BE2C (cell line): ENCODE measurements at places on chromosomes 11 and 22.

DNA sequence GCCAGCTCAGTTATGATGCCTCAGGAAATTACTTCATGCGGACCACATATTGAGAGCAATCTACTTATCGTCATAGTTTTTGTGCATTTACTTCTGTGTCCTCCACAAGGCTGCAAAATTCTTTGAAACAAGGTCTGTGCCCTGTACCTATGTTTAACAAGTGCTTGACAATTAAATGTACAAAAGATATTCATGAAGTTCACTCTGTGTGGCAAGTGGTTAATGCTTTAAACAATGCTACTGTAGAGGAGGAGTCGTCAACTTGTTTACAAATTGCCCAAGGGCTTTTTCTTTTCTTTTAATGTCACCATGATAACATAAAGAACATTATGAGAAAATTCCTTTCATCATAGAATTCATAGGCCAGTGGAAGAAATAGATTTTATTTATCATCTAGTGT is 871.5 kb upstream of the CCDC90B start:
- DNase-seq, result no peak

- DNase-seq, result no peak
These were observed 104.5 kb upstream of the GRAMD1B start for GRCh38 chr11:123325533-123325932.

GRCh38 chr22:33030923-33031525 is 27.2 kb downstream of the SYN3 start:
- DNase-seq, result no peak

- DNase-seq, result no peak
These were observed 184.7 kb downstream of the FAT3 start for GRCh38 chr11:92409355-92409754.

DNA sequence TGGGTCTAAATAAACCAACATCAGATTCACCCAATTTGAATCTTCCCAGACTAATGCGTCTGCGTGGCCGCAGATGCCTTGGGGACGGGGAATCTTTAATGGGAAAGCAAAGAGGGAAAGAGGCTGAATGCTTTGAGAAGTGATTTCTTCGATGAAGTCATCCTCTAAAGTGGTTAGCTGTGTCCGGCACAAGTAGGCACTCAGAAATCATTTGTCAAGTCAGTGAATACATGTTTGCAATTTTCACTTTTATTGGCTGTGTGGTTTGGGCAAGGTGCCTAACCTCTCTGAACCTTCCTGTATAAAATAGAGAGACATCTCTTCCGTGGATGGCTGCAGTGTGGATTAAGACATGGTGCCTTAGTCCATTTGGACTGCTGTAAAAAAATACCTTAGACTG is 19.7 kb upstream of the IFT27 start:
- no peak for DNase-seq

- no peak for DNase-seq
These were observed 2.8 kb downstream of the IL17RA start for GRCh38 chr22:17087498-17088131.

- DNase-seq, result no peak
These were observed 4.6 kb downstream of the ETS1 start for GRCh38 chr11:128582496-128583366.

DNA sequence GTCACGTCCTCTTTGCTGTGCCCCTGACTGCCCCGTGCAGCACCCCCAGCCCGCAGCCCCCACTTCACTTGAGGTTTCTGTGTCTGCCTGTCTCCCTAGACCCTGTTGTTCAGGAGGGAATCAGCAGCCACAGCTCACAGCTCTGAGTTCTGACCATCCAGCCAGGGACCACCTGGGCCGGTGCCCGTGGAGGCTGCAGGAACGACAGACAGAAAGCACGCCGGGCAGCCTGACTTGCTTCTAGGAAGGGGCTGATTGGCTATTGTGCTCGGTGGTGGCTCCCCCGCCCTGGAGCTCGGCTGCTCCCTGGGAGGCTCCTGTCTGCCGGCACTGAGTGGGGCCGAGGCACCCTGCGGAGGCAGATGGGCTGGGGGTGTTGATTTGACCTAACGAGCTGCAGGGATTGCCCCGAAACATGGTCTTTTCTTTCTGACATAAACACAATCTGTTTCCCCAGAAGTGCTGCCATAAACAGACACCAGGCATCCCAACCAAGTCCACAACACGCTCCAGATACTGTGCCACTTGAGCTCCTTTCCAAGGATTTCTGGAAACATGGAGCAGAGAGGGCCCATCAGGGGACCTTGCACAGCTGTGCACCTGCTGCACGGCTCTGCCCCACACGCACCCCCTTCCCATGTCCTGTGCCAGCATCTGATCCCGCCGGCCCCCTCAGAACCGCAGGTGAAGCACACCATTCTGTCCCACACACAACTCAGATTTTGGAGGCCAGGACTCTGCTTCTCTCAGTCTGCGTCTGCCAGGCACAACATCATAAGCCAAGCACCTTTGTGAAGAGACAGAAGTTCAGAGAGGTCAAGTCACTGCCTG is 855.9 kb downstream of the TBC1D22A start:
- DNase-seq, result no peak

DNA sequence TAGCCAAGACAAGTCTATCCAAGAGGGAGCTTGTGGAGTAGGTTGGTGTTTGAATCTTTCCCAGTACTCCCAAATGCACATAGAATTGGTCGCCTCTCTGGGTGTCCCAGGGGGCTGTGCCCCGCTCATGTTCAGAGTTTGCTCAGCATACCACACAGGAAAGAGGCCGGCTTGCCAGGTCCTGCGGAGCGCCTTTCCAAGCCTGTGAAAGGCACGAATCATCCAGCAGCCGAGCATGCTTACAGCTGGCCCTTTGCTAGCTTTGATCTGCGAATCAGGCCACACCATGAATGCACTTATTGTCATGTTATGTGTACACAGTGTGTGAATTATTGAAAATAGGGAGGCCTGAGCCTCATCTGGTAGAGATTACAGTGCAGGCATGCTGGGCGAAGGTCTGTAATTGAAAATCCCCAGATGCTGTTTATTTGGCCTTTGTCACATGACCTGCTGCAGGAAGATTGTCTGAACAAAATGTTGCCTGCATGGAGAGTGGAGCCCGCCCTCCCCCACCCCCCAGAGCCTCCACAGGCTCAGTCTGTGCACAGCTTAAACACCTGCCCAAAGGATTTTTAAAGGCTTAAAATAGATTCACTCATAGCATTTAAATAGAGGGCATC is 163.3 kb upstream of the RASSF10 start:
- DNase-seq, result peak; percentile 60

- DNase-seq, result no peak
These were observed 2.4 kb downstream of the CCDC188 start for GRCh38 chr22:20148414-20148813.

GRCh38 chr11:73795925-73796632 is 8.4 kb downstream of the MRPL48 start:
- peak; percentile 89 for DNase-seq

GRCh38 chr11:12393691-12394090 is 16.3 kb downstream of the PARVA start:
- no peak for DNase-seq

DNA sequence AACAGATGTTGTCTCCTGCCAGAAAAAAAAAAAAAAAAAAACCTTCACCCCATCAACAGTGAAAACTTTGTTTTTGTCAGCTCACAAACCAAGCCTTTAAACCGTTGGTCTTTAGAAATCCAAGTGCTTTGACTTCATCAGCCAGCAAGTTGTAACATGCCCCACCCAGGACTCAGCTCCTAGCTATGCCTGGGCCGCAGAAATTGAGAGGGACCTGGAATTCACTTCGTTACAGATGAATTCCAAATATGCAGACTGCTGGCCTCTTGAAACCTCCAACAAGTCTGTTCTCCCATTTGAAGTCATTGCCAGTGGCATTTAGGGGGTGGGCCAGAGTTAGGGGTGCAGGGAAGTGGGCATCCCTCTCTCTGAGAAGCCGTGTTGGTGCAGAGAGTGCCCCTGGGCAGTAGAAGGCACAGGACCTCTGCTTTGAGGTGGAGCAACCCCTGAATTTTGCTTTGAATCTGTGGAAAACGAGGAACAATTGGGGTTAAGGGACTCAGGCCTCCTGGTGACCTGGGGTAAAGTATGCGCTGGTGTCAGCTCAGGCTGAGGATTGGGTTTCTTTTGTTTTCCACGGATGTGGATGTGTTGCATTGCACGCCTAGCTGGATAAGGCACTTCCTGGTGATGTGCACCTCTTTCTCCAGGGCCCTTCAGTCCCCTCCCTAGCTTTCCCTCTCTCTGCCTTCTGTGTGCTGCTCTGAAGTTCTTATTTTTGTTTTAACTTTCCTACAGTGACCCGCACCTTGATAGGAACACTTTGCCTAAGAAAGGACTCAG is 109.5 kb downstream of the DBX1 start:
- DNase-seq, result no peak

DNA sequence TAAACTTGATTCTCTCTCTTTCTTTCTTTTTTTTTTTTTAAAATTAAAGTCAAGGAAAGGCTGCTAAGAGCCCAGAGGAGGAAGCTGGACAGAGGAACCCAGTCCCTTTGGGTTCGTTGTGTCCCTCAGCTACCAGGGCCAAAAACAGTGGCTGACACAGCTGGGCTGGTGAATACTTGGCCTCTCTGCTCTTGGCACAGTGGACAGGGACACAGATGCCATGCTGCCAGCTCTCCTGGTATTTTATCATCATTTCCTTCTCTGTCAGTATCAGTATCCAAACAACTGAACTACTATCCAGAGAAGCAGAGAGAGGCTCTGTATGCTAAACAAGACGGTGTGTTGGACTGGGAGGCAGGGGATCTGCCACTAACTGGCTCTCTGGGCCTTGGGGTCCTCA is 123.7 kb upstream of the CCDC90B start:
- no peak for DNase-seq

DNA sequence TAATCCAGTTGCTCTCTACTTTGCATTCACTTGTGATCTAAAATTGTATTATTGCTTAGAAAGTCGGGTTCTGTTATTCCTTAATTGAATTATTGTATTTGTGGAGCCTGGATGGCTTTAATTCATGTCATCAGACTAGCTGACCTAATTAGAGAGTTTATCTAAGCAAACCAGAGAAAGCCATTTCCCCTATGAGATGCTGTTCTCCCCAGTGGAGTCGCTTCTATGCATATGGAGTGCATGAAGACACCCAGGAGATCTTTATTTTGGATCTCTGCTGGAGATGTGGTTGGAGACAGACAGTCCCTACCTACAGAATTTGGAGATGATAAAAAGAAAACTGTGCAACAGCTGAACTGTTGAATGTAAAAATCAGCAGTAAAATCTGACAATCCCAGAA is 45.2 kb upstream of the MYO18B start:
- peak; percentile 71 for DNase-seq

- no peak for DNase-seq
These were observed 2.6 kb upstream of the UCP3 start for GRCh38 chr11:74011360-74012073.

- DNase-seq, result no peak
These were observed 423.7 kb downstream of the SHANK2 start for GRCh38 chr11:70828593-70829082.

DNA sequence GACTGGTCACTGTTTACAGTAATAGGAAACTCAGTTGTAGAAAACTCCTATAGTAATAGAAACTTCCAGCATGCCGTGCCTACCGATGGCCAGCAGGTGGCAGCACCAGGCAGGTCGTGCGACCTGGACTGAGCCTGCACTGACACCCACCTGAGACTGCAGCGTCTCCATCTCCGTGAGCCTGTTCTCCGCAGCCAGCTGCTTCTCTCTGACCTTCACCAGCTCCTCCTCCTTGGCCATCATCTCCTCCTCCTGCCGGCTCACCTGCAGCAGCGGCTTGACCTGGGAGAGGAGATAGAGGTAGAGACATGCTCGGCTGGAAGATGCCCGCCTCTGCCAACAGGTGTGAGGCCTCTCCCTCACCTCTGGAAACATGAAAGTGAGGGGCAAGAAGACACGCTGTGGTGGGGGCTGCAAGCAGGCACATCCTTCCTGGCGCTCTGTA is 48.5 kb downstream of the APOL1 start:
- peak; percentile 79 for DNase-seq

- no peak for DNase-seq
These were observed 5.4 kb upstream of the TTLL1 start for GRCh38 chr22:43094551-43094950.

DNA sequence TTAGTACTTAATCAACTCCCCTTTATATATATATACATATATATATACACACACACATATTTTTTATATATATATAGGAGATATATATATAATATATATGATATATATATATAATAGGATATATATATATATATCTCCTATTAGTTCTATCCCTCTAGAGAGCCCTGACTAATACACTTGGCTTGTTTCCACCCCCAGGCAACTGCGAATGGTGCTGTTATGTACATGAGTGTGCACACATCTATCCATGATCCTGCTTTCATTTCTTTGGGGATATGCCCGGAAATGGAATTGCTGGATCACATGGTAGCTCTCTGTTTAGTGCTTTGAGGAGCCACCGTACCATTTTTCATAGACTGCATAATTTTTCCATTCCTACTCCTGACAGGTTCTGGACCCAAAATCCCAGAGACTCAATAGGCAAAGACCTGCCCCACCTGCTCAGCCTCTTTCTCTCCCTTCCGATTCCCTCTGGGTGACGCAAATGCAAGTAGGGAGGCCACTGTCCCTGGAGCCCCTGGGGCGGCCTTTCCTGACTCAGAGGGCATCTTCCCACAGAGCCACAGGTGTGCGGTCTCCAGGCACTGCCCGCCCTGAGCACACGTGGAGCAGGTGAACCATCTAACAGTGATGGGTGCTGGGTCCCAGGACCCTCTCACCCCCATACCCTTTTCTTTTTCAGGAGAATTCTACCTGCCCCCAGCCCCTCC is 12.0 kb downstream of the FGF3 start:
- no peak for DNase-seq

- DNase-seq, result no peak
These were observed 1.2 kb upstream of the CCDC86 start for GRCh38 chr11:60840470-60841430.

- DNase-seq, result no peak
These were observed 11.0 kb upstream of the EHF start for GRCh38 chr11:34609850-34610249.

DNA sequence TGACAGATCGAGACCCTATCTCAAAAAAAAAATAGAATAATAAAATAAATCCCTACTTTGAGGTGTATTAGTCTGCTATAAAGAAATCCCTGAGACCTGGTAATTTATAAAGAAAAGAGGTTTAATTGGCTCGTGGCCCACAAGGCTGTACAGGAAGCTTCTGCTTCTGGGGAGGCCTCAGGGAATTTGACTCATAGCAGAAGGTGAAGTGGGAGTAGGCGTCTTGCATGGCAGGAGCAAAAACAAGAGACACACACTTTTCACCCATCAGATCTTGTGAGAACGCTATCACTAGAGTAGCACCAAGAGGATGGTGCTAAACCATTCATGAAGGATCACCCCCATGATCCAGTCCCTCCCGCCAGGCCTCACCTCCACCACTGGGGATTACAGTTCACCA is 29.2 kb downstream of the CDPF1 start:
- DNase-seq, result no peak

- DNase-seq, result no peak
These were observed 98.2 kb upstream of the DBX1 start for GRCh38 chr11:20258376-20258895.
